CD4-positive, alpha-beta memory T cell (primary cell): ENCODE measurements at places on chromosomes 2 and 18. TPM values are rescaled to one million over a fixed set of nuclear protein-coding genes. Genes with fewer than 3 reads are reported as not detected.

Gene DPYSL5
- total RNA-seq, result not detected

Gene LBX2
- total RNA-seq, result not detected

Gene ATOH8
- not detected for total RNA-seq

Gene GALR1
- not detected for total RNA-seq

Gene DNAH6
- total RNA-seq, result 1.9 TPM

Gene PROKR1
- not detected for total RNA-seq

Gene HSPD1
- total RNA-seq, result 129 TPM

Gene RGPD8
- 30.1 TPM for total RNA-seq

Gene REEP1
- total RNA-seq, result 0.15 TPM

Gene PPP1R1C
- total RNA-seq, result not detected

Gene ANXA4
- total RNA-seq, result 24.2 TPM

Gene SERPINB4
- not detected for total RNA-seq

Gene TLX2
- total RNA-seq, result 0.52 TPM

Gene FHOD3
- not detected for total RNA-seq

Gene IHH
- total RNA-seq, result not detected

Gene UGT1A10
- not detected for total RNA-seq

Gene GCKR
- not detected for total RNA-seq

Gene IDH1
- 25.6 TPM for total RNA-seq

Gene TCF23
- total RNA-seq, result not detected

Gene PSTPIP2
- 13.3 TPM for total RNA-seq
